Neural crest cell (in vitro differentiated cells): ENCODE measurements at places on chromosomes 7 and 10.

DNA sequence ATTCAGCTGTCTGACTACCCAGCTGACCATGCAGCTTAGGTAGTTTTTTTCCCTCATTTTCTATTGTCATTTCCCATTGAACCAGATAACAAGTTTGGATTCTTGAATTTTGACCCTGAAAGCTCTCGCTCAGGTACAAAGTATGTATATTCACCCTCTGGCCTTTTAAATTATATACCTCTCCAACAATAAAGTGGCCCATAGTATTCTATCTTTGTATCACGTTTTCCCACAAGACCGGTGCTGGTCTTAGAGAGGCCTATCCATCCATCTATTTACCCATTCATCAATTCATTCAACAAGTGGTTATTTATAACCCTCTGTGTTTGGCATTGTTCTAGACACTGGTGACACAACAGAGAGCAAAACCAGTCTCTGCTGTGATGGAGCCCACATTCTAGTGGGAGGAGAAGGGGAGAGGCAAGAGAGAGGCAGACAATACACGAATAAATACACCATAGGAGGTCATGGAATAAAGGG is 35.2 kb upstream of the NPSR1 start:
- no peak for DNase-seq

GRCh38 chr10:126561294-126561920 is 109.1 kb downstream of the C10orf90 start:
- peak; percentile 17 for DNase-seq

DNA sequence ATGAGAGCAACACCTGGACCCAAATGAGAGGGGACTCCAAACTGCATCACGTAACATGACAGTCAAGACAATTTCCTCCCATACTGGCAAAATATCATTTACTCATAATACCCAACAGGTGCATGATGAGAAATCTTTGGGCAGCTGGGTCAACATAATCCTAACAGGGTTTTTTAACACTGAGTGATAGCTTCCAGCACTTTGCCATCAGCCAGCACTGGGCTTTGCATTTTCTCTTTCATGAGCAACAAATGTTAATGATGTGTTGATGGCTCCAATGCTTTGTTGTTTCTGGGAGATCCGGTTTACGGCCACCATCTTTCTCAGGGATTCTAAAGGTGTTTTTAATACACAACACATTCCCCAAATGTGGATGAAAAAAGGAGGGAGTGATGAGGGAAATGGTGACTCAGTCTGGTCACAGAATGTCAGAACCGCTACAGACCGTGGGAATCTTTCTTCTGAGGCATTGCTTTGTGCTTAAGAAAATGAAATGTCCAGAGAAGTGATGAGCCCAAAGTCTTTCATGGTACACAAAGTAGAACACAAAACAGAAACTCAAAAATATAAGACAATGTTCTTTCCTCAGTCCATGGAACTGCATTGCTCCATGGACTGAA is 705.7 kb upstream of the IGFBP3 start:
- no peak for DNase-seq

DNA sequence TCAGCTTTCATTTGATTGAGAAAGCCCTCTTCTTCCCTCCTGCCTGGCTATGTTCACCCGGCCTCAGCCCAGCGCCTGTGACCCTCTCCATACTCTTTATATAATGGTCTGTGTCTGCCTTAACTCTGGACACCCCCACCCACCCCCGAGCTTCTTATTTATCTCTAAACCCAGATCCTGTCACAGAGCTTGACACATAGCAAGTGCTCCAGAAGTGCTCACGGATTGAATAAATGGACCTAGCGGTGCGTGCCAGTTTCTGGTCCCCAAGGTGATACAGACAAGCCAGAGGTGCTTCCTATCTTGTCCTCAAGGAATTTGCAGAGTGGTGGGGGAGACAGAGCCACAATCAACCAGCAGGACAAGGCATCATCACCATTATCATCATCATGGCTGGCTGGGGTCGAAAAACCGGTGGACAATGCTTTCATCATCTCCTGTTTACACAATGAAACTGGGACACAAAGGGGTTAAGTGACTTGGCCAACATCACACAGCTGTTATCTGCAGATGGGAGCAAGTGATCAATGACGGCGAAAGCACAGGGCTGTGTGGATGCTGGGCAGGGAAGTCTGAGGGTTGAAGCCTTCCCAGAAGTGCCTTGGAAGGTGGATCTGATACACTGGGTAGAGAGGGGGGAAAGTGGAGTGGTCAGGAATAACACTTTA is 2.2 kb upstream of the LOXL4 start:
- no peak for DNase-seq

GRCh38 chr10:113171662-113172061 is 221.6 kb downstream of the TCF7L2 start:
- DNase-seq: no peak

GRCh38 chr10:102312683-102313082 is 67.4 kb downstream of the GBF1 start:
- DNase-seq: no peak

DNA sequence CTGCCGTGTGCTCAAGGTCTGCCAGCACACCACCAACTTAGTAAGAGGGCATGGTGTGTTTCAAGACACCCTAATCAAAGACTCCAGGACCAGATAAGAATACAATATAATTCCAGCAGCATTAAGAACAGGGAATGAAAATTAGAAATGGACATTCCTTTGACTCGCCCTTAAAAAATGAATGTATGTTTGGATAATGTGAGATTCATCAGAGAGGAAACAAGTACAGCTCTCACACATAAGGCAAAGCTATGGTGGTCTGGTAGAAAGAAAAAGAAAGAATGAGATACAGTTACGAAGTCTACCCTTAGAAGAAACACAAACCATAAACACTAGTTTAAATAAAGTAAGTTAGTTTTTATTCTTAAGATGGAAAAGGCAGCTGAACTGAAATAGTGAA is 174.8 kb upstream of the ANK3 start:
- DNase-seq: no peak

- no peak for DNase-seq
These were observed 455.7 kb upstream of the GALNT17 start for GRCh38 chr7:70676243-70676642.
